ENCODE measurements at places on chromosomes 4 and X.

- DNase-seq: peak; percentile 11
Measured at GRCh38 chr4:87005690-87006425, 71.0 kb downstream of the AFF1 start.

DNA sequence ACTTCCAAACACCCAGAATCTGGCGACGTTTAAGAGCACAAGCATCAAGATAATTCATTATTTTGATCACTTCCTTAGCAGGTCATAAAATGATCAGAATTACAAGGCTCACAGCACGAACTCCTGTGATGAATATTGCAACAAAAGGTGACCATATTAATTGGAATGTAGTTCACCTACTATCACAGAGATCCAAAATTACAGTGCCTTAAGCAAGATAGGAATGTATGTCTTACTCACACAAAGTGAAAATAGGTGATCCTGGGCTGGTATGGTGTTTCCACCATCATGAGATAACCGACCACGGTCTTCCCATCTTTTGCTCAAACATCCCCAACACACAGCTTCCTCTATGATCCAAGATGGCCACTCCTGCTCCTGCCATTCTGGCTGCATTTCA, 131.2 kb downstream of the SCFD2 start:
- no peak for DNase-seq

GRCh38 chrX:34147345-34147744, 15.2 kb upstream of the FAM47A start:
- no peak for DNase-seq

DNA sequence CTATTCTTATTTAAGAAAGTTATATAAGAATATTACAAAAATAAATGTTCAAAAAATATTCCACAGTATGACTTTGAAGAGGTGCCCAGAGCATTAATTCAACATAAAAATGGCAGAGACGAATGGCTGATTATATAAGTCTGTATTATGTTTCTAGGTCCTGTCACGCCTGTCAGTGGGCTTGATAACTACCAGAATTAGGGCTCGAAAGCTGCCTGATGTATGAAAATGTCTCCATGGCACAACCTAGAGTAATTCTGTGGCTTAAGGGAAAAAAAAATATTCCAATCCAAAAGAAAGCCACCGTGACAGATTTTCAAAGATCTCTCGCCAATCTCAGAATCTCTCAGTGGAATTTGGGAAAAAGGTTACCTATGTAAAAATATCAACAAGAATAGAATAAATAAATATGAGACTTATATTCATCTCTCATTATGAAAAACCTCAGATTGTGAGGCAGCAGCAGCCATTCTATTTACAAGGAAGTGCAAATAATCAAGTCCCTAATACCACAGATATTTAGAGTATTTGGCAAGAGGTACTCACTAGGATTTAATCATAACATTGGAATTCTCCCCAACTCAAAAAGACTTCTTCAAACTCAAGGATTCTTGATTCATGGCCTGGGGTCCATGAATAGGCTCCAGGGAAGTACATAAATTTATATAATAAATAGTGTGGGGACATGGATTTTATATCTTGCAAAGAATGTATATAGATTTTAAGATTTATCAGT, 489.1 kb upstream of the INTU start:
- no peak for DNase-seq

DNA sequence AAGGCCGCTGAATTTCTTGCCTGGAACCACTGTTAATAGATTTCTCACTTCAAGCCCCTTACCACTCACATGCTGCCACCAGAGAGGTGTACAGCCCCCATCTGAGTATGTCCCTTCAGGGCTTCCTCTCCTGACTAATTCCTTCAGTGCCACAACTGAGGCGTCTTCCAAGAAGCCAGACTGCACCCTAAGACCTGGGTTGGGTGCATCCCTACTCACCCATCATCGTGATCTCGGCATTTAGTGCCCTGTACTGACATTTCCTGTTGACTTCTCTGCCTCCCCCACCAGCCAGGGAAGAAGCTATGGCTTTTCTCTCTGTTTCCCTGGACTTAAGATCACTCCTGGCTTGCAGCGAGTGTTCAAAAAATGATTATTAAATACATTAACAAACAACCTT, 40.4 kb upstream of the MAP3K15 start:
- no peak for DNase-seq

DNA sequence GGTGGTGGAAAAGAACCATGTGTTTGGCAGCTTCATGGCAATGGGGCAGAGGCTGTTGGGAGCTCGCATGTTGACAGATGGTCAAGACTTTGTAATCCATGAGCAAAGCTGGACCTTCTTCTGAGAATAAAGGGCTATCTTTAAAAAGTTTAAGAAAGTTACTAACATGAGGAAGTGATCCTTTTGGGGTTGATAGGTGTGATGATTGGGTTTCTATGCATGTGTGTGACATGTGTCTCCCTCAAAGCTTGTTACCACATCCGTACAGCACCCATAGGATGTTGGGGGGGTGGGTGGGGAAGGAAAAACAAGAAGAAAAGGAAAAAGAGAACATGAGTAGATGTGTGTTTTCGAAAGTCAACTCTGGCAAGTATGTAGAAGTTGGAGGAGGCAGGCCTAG, 123.0 kb upstream of the TLR3 start:
- DNase-seq: no peak

DNA sequence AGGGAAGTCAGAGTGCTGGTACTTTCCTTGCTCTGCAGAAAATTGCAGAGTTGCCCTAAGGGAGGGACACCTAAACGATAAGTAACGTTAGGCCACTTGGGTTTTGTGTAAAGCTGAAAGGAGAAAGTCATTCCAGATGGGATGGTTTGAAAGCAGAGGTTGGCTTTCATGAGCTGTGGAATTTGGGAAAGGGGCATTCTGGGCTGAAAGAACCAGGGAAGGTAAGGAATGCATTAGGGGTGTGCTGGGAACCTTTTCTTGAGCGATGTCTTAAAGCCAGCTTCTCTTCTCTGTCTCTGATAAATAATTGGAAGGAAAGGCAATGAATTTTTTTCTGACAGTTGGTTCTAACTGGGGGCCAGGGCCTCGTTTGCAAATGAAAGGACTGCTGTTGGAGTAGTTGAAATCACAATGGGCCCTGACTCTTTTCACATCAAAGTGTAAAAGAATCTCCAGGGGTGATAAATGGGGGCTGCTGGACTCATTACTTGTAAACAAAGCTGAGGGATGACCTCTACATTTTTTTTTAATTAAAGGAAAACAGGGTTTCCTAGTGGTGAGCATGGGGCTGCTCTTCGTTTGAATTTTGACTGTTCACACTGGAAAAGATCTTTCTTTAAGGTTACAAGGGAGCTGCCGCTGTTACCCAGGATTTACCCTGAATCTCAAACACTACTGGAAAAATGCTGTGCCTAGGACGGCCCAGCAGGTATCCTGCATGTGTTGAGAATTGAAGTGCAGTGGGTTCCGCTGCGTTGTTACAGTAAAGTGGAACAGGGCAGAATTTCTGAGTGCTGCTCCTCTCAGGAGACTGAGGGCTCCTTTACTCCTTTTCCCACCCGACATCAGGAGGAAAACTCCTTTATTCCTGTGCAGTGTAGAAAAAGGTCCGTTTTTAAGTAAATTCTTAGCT, 25.0 kb downstream of the AFF1 start:
- DNase-seq: no peak

GRCh38 chr4:166252487-166253402, 379.7 kb downstream of the TLL1 start:
- DNase-seq: no peak

GRCh38 chr4:87038837-87039615, 104.2 kb downstream of the AFF1 start:
- no peak for DNase-seq

DNA sequence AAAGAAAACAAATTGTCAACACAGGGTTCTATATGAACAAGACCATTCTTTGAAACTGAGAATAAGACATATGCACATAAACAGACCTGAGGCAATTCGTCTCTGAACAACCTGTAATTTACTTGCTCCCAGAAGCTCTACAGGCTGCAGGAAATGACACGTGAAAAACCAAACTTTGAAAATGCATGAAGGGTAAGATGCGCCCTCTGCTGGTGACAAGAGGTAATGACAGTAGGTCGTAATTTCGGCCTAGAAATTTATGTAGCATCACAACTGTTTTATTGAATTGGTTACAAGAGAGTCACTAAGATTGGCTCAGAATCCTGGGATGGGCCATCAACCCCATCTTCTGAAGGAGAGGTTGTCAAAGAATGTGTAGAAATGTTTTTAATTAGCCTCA, 276.5 kb downstream of the PPP4R3C start:
- DNase-seq: peak; percentile 2

GRCh38 chrX:108138814-108139702, 47.5 kb downstream of the ATG4A start:
- no peak for DNase-seq

DNA sequence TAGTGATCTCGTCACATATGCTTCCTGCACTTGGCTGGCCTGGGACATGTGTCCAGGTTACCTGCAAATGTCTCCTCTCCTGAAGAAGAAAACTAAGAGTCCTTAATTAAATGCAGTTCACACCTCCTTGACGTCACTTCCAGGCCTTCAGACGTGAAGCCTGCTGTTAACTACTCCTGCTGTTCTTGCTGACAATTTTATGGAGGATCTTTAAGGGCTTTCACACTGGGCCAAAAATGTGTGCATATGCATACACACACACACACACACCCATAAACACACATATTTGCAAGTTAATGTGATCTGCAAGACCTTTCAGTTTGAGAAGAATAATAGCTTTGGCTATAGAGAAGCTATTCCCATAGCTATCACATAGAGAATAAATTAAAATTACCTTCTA, 267.9 kb downstream of the AFF2 start:
- no peak for DNase-seq

- DNase-seq: no peak
Measured at GRCh38 chrX:110920991-110921390, 125.4 kb upstream of the CHRDL1 start.

All from activated gamma-delta T cell treated with anti-CD3 and anti-CD28 coated beads, Interleukin-2, amount 50 U/mL, for 16 hours (primary cell).